ENCODE measurements at places on chromosomes 1 and 21.

- no peak for DNase-seq
These were observed 2.0 kb downstream of the XKR8 start for GRCh38 chr1:27961646-27962221.

DNA sequence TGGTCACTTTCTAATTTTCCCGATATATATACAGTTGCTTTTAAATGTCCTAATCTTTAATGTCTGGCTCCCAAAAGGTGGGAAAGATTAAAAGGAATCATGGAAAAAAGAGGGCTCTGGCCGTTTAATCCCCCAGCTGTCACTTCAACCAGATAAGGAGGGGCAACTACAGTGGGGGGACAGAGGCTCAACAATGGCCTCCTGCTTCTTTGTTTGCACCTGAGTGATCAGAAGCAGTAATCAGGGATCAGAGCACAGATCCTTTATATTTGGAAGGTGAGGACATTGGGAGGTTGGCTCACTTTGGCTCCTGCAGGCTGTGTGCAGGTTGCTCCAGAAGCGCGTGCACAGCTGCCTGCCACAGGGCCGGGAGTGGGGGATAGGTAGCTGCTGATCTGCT, 212.8 kb downstream of the FMN2 start:
- no peak for DNase-seq

DNA sequence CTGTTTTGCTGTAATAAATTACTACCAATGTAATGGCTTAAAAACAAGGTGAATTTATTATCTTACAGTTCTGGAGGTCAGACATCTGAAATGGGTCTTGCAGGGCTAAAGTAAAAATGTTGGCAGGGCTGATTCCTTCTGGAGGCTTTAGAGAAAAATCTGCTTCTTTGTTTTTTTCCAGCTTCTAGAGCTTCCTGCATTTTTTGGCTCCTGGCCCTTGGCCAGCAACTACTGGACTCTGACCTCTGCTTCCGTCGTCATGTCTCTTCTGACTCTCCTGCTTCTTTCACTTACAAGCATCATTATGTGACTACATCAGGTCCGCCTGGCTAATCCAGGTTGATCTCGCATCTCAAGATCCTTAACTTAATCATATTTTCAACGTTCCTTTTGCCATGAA, 350.9 kb downstream of the S1PR1 start:
- no peak for DNase-seq

GRCh38 chr1:43329995-43330751, 7.4 kb upstream of the MPL start:
- peak; percentile 74 for DNase-seq

- no peak for DNase-seq
These were observed 27.4 kb downstream of the AKNAD1 start for GRCh38 chr1:108829498-108829916.

DNA sequence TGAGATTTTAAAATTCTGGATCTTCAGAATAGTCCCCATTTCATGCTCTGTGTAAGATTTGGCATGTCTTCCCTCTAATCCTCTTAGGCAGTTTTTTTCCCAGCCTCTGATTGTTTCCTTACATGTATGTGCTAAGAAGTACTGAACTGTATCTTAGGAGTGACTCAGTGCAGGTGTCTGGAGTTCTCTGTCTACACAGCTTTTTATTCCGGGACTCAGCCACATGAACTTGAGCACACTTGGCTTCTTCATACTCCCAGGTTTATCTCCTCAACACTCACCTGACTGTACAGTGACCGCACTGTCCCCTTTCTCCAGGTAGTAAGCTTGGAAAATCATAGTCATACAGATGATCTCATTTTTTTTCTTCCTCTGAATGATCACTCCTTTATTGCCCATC, 50.7 kb downstream of the SYT14 start:
- DNase-seq = no peak

DNA sequence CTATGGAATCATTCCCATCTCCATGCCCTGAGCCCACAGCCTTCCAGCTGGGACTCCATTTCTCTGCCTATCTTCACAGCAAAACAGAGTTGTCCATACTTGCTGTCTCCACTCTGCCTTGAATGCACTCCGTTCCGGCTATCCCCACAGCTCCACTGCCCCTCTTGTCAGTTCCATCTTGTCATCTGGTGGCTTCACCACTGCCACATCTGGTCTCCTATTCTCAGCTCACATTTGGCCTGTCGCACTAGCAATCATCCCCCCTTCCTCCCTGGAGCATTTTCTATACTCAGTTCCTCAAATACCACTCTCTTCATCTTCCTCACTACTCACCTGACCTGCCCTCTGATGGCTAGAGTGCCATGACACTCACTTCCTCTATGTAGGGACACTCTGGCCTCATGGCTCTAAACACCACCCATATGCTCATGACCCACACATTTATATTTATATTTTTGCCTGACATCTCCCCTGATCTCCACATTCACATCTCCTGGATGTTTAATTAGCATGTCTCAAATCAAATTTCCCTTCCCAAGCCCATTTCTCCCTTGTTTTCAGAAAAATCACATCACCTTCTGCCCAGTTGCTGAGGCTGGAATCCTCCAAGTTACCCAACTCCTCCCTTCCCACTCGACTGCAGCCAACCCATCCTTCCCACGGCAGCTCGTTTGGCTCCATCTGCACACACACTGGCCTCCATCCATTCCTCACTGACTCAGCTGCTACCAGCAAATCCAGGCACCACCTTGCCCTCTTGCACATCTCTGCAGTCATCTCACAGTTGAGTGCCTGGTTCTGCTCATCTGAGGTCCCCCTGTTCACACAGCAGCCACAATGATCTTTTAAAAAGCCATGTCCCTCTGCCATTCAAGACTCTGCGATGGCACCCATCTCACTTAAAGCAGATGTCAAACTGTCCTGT, 6.1 kb downstream of the ZNF692 start:
- DNase-seq = no peak

- DNase-seq = peak; percentile 8
These were observed 572 bp downstream of the LPGAT1 start for GRCh38 chr1:211830055-211830327.

- no peak for DNase-seq
These were observed 39.9 kb downstream of the STUM start for GRCh38 chr1:226588484-226588883.

- no peak for DNase-seq
These were observed 66.4 kb downstream of the LUZP1 start for GRCh38 chr1:23102289-23102688.

DNA sequence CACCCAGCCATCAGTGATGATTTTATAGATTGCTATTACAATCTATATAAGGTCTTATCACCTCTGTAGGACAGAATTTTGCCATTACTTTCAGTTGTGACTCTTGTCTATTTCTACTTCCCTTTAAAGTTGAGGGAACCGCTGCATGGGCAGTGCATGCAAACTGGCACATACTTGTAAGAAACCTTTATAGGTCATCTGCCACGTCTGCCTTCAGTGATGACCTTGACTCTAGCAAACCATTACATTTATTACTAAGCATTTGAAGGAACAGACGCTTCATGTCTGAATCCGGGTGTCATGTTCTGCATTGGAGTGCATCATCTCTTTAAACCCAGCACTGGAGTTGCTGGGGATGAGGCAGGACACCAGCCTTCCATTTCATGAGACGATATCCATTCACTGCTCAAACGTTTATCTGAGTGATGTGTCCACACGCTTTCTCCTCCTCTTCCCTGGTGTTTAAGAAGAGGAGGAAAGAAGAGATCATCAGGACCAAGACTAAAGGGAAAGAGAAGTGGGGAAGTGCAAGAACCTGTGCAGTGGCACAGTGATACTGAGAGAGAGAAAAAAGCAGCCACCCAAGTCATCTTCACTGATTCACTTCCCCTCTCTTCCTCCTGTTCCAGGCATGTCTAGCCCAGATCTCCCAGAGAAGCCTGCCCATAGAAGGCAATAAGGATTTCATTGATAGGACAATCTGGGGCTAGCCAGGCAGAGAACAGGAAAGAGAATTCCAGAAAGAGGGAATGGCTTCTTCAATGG, 14.1 kb downstream of the CCSAP start:
- DNase-seq = no peak

- DNase-seq = no peak
These were observed at the start of gene RAB25 for GRCh38 chr1:156060937-156061636. RAB25 (plus strand) TSS chr1:156061160; CDS start chr1:156061401, 241 bp downstream.

GRCh38 chr1:7579831-7580804, 191.0 kb upstream of the VAMP3 start:
- no peak for DNase-seq

- no peak for DNase-seq
These were observed 1.7 kb upstream of the COL18A1 start for GRCh38 chr21:45403133-45403824.

GRCh38 chr1:3116150-3116510, 47.1 kb downstream of the PRDM16 start:
- no peak for DNase-seq

- DNase-seq = no peak
These were observed 72.0 kb upstream of the TLR5 start for GRCh38 chr1:223215026-223215425.

GRCh38 chr1:118302145-118302544, 117.1 kb upstream of the SPAG17 start:
- DNase-seq = no peak

- DNase-seq = no peak
These were observed 23.8 kb downstream of the ELF3 start for GRCh38 chr1:202034149-202034682.

DNA sequence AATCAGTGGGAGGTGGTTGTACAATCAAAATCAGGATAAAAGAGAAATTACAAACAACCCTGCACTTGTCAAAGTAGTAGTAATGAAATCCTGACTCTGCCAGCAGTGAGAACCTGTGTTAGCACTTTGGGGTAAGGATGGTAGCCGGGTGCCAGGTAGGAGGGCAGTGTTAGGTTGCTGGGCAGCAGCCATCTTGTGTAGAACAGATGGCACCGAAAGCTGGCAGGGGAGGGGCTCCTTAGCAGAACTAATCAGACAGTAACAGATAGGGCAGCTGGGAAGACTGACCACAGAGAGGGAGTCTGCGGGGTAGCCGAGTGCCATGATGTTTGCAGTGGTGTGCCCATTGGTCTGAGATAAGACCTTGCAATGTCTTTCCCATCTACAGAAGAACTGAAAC, 137.3 kb downstream of the SDCCAG8 start:
- no peak for DNase-seq

GRCh38 chr21:29386803-29387202, 88.1 kb downstream of the BACH1 start:
- no peak for DNase-seq

- DNase-seq = no peak
These were observed 68.7 kb downstream of the AGPAT3 start for GRCh38 chr21:43933680-43934079.

- DNase-seq = no peak
These were observed 1.5 kb downstream of the HMCN1 start for GRCh38 chr1:185735701-185736064.

GRCh38 chr1:177092001-177092400, 72.5 kb downstream of the ASTN1 start:
- DNase-seq = no peak

DNA sequence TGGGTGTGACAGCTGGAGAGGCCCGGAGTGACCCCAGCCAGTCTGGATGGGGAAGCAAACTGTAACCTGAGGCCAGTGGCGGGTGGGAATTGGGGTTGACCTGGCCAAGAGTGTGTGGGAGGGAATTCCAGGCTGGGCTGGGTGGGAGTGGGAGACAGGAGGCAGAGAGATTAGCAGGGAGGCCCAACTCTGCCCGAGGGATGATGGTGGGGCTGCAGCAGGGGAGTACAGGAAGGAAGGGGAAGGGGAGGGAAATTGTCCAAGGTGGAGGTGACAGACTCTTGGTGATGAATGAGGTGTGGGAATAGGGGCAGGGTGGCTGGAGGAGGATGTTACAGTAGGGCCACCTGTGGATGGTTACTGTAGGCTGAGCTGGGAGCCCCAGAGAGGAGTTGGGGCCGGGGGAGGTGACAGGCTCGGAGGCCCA, 40.4 kb downstream of the HUNK start:
- no peak for DNase-seq

DNA sequence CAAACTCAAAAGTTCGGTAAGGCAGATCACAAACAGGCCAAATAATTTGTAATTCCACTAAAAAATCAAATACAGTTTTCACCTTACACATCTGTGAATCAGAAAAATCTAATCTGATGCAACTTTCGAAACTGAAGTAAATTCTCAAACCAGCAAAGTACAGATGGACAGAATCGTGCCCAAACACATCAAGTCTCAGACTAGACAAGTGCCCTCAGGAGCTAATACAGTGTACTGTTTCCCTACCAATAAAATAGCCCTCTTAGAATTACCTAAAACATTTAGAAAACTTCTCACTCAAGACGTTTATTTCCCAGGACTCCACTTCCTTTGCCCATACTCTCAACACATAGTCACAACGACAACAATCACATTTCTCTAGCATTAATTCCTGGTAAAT, 134.2 kb downstream of the SMYD2 start:
- no peak for DNase-seq

DNA sequence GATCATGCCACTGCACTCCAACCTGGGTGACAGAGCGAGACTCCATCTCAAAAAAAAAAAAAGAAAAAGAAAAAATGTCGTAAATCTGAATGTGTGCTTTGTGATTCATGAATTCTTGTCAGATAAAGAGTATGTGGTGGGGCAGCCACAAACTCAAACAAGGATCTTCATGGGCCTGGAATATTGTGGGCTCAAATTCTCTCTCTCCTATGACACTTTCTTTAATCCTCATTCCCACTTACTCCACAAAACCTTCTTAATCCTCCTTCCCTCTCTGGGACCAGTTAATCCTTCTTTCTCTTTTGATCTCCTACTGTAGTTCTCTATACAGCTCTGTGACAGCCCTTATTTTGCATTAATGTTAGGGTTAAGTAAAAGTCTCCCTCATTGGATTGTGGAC, 112.3 kb downstream of the AK5 start:
- DNase-seq = no peak

- no peak for DNase-seq
These were observed 101.5 kb downstream of the TENT5C start for GRCh38 chr1:117707371-117707770.

DNA sequence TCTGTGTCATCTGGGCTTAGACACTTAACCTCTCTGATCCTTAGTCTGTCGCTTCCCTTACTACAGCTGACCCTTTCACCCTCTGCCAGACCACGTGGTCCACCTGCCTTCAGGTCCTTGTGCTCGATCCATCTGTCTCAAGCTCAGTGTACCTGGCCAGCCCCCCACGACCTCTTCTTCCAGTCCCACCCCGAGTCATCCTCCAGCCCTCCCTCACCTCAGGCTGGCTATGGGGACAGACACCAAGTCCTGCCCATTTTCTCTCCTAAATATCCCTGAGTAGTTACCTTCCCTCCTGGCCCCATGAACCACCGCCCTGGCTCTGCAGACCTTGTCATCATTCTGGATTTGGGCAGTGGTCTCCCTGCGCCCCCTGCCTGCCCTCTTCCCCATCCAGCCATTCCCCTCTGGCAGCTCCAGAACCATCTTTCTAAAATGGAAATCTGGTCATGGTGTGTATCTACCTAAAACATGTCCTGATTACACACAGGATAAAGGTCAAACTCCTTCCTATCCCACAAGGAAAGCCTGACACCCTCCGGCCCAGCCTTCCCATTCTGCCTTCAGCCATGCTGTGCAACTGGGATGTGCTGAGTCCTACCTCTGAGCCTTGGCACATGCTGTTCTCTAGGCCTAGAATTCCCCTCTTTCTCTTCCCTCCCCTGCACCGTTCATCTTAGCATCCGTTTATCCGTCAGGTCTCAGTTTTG, 107.6 kb downstream of the EPHB2 start:
- no peak for DNase-seq

All from stimulated activated CD4-positive, alpha-beta T cell treated with anti-CD3 and anti-CD28 coated beads, Interleukin-1b, Interleukin-23, amount 100 ng/mL, for 48 hours (primary cell).